Activated CD4-positive, alpha-beta memory T cell treated with anti-CD3 and anti-CD28 coated beads for 36 hours (primary cell): ENCODE measurements at places on chromosomes 12 and 14. TPM values are rescaled to one million over a fixed set of nuclear protein-coding genes. Genes with fewer than 3 reads are reported as not detected.

GRCh38 chr12:129937426-129937825, 33.6 kb upstream of the TMEM132D start:
- H3K27ac ChIP-seq, result no peak overlapping the region
- no peak for DNase-seq
- H3K4me3 ChIP-seq, result no peak overlapping the region
- H3K27me3 ChIP-seq, result no peaks in the 10 kb centered on the region

GRCh38 chr14:74604911-74605310, 7.1 kb downstream of the LTBP2 start:
- no peak for DNase-seq
- no peak overlapping the region for H3K27ac ChIP-seq
- no peak overlapping the region for H3K4me3 ChIP-seq
- peaks cover 12% of the 10 kb centered on the region for H3K4me1 ChIP-seq
- H3K27me3 ChIP-seq, result peaks cover under 1% of the 10 kb centered on the region

DNA sequence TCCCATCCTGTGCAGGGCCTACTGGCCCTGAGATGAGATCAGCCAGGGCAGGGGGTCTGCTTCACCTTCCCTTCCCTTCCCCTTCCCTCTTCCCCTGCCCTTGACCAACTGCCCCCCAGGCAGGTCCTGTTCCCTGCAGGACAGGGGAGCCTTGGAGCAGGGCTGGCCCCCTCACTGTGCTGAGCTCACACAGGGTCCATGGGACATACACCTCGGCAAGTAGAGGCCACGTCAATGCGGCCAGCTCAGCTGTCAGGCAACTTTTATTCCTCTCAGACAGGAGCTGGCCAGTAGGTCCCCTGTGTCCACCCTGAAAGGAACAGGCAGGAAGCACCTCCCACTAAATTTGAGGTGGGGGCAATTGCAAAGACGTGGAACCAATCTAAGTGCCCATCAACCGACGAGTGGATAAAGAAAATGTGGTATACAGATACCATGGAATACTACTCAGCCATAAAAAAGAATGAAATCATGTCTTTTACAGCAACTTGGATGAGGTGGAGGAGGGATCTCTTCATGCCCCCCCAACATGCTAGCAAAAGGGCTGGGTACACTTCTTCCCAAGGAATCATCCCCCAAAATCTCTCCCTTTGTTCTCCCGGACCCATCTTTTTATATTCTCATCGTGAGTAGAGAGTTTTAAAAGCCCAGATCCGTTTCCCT, 148.7 kb downstream of the BCL11B start:
- no peak for DNase-seq
- H3K27me3 ChIP-seq, result no peaks in the 10 kb centered on the region
- peaks cover 4% of the 10 kb centered on the region for H3K4me1 ChIP-seq
- no peak overlapping the region for H3K27ac ChIP-seq
- no peaks in the 10 kb centered on the region for H3K36me3 ChIP-seq

- no peaks in the 10 kb centered on the region for H3K4me1 ChIP-seq
- DNase-seq, result no peak
- no peaks in the 10 kb centered on the region for H3K36me3 ChIP-seq
- no peak overlapping the region for H3K4me3 ChIP-seq
- no peaks in the 10 kb centered on the region for H3K27me3 ChIP-seq
- no peak overlapping the region for H3K27ac ChIP-seq
Observed at GRCh38 chr12:128008341-128008740, 258.6 kb upstream of the TMEM132C start.

GRCh38 chr12:100497105-100497795, 23.6 kb downstream of the NR1H4 start:
- H3K4me1 ChIP-seq, result no peaks in the 10 kb centered on the region
- H3K36me3 ChIP-seq, result no peaks in the 10 kb centered on the region
- H3K4me3 ChIP-seq, result no peak overlapping the region
- H3K27me3 ChIP-seq, result no peaks in the 10 kb centered on the region
- H3K27ac ChIP-seq, result no peak overlapping the region

DNA sequence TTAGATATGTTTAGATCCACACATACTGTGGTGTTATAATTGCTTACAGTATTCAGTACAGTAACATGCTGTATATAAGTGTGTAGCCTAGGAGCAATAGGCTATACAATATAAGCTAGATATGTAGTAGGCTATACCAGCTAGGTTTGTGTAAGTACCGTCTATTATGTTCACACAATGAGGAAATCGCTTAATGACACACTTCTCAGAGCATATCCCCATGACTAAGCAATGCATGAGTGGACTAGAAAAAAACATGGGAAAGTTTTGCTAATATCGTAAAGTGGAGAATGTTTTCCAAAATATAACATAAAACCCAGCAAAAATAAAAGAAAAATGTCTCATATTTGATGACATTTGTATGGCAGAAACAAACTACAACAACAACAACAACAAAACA, 27.3 kb downstream of the AKAP3 start:
- no peak for DNase-seq
- no peak overlapping the region for H3K27ac ChIP-seq
- H3K4me1 ChIP-seq, result no peaks in the 10 kb centered on the region
- no peaks in the 10 kb centered on the region for H3K36me3 ChIP-seq

- no peaks in the 10 kb centered on the region for H3K36me3 ChIP-seq
- no peaks in the 10 kb centered on the region for H3K4me1 ChIP-seq
- no peak overlapping the region for H3K27ac ChIP-seq
- DNase-seq, result no peak
- H3K4me3 ChIP-seq, result no peak overlapping the region
Observed at GRCh38 chr12:78164154-78164553, 333.5 kb downstream of the NAV3 start.

DNA sequence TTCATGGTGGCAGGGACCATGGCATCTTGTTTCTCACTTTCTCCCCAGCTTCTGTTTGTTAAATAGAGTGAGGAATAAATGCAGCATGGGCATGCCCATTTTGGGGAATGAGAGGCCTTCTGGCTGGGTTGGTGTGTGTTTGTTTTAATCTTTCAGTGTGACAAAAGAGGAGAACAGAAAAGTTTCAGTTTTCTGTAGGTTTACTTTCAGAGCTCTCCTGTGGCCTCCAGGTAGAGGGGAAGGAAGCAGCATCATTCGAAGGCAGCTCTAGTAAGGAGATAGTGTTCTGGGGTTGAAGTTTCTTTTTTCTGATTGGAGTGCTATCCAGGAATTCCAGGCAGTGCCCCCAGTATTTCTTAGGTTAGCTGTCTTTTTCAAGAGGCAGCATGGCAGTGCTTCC, 15.3 kb downstream of the MSRB3 start:
- no peak for DNase-seq
- no peak overlapping the region for H3K4me3 ChIP-seq
- H3K4me1 ChIP-seq, result no peaks in the 10 kb centered on the region
- H3K36me3 ChIP-seq, result no peaks in the 10 kb centered on the region

DNA sequence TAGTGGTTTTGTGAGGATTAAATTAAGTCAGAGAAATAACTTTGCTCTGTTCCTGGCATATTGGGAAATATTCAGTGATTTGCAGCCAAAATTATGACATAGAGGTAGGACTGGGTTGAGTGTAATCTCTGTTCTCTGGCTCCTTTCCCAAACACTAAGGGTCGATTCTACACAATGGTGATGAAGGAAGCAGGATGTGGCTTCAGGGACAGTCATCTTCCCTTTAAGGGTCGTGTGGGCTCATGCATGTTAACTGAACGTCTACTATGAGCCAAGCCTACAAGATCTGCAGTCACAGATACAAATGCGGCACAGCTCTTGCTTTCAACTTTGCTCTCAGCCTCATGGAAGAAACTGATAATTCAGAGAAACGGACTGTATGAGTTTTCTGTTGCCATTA, 381.6 kb downstream of the VRK1 start:
- H3K36me3 ChIP-seq, result no peaks in the 10 kb centered on the region
- no peaks in the 10 kb centered on the region for H3K27me3 ChIP-seq
- peaks cover 36% of the 10 kb centered on the region for H3K4me1 ChIP-seq
- peak; percentile 40 for DNase-seq
- no peak overlapping the region for H3K4me3 ChIP-seq

The DNM1L gene
- total RNA-seq, result 59.0 TPM

The TAS2R50 gene
- total RNA-seq, result not detected
